ENCODE measurements at places on chromosomes 6 and 20.

DNA sequence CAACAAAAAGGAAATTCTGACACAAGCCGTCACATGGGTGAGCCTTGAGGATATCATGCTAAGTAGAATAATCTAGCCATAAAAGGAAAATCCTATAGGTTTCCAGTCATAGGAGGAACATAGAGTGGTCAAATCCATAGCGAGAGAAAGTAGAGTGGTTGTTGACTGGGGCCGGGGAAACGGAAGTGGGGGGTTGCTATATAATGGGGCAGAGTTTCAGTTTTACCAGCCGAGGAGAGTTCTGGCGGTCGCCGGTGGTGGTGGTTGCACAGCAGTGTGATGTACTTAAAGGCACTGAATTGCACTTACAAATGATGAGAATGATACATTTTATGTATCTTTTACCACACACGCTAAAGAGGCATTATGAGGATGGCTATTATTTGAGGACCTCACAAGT is 4.9 kb downstream of the GPR31 start:
- no peak for DNase-seq

- no peak for DNase-seq
These were observed 17.6 kb downstream of the CD109 start for GRCh38 chr6:73713426-73714147.

DNA sequence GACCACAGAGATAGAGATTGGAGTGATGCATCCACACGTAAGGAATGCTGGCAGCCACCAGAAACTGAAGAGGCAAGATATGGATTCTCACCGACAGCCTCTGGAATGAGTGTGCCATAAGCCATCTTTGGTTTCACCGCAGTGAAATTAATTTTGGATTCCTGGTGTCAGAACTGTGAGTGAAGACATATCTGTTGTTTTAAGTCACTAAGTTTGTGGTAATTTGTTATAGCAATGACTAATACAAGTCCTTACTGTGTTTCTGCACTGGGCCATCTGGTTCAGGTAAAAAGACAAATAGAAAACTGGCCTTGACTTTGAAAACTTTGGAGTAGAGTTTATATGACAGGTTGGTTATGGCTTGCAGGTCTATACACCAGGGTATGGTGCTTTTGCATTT is 261.9 kb downstream of the PHF3 start:
- peak; percentile 97 for DNase-seq

- DNase-seq, result no peak
These were observed 86.9 kb downstream of the PHACTR1 start for GRCh38 chr6:12803486-12803885.

GRCh38 chr6:71979911-71980310 is 93.6 kb downstream of the RIMS1 start:
- no peak for DNase-seq

DNA sequence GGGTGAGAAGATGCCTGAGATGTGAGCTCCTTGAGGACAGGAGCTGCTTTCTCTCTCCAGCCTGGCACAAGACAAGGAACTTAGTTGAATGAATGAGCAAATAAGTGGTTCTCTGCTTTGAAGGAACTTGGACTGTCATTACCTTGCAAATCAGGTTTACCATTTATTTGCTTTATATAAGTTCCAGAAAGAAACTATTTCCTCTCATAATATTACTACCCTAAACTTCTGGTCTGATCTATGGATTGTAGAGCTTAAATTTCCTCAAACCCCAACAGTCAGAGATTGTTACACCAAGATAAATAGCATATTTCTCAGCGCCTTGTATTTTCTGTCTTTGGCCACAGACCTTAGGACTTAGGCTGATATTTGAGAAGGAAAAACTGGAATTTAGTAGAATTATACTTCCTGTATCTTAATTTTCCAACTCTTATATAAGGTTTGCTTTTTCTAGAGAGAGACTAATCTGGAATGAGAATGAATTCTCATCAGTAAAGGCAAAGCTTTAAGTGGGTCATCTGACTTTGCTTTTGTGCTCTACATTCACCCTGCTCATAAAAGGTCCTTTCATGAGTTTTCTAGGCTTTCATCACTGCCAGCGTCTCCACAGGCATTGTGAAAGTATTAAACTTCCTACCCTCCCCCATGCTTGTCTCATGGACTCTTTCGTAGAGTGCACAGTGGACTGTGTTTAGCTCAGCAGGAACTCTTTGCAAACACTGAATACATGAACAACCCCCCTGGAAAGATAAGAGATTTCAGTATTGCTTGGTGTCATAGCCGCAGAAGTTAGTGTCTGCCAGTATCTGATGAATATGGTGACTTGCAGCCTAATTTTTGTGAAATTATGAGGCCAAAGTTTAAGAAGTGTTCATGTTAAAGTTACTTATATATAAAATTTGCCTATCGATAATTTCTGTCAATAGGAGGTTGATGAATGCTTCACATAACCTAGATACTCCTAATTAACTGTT is 74.0 kb downstream of the PTPRA start:
- peak; percentile 91 for DNase-seq

DNA sequence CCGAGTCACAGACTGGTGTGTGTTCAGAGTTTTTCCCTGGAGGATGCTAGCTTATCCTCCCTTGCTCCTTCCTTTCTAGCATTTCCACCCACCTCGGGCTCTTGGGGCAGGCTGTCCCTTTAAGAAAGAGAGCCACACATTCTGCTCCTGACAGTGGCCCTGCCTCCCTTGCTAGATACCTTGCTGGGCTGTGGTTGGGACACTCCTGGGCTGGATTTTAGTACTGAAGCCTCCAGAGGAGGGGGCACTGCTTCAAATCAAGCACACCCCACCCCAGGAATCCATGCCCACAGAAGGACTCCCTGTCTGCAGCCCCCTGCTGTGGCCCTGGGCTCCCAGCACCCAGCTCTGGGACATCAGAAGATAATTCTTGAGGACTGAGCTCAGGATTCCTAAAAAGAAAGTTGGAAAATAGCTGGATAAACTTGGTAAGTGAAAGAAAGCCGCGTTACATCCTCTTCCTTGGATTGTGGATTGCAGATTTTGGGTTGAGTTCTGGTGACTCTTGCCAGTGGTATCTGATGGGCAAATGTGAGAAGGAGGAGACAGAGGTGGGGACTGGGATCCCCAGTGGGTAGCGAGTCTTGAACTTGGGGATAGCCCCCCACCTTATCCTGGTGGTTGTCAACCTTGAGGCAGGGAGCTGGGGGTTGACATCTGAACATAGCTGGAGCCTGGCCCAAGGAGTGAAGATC is 29.0 kb downstream of the DAAM2 start:
- no peak for DNase-seq

DNA sequence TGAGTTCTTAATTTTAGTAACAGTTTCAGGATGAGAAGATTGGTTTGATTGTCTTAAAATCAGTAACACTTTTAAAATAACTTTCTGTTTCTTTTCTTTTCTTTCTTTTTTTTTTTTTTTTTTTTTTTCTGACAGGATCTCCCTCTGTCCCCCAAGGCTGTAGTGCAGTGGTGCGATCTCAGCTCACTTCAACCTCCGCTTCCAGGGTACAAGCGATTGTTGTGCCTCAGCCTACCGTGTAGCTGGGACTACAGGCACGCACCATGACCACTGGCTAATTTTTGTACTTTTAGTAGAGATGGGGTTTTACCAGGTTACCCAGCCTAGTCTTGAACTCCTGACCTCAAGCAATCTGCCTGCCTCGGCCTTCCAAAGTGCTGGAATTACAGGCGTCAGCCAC is 33.7 kb upstream of the KCNQ5 start:
- DNase-seq, result no peak

GRCh38 chr6:84522135-84522549 is 242.3 kb downstream of the TBX18 start:
- peak; percentile 72 for DNase-seq

DNA sequence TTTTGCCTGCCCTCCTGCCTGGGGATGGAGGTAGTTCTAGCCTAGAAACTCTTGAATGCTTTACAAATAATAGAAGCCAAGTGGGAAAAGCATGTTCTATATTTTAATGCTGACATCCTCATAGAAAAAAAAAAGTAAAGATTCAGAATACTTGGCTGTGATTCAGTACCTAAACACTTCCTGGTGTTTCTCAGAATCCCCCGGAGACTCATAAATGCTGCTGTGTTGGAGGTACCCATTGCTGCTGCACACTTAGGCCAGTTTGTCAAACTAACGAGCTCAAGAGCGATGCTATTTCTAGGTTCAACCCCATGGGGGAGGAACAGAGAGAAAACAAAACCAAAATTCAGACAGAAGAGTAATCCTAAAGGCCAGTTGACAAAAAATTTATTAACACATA is 38.8 kb upstream of the ZFP64 start:
- peak; percentile 32 for DNase-seq

DNA sequence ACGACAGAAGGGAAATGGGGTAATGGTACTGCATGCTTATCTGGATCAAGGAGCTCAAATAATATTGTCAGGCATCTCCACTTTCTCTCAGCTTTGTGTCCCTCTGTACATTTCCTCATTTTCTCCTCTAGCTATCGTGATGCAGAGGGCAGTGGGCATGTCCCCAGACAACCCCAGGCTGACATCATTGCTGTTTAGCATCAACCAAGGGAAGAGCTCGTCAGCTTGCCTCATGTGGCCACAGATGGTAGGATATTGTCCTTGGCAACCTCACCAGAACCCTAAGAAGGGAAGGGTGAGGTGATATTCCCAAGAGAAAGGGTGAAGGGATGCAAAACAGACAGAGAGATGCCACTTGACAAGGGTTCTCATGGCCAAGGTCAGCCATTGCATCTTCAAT is 58.3 kb downstream of the MAFB start:
- DNase-seq, result no peak

DNA sequence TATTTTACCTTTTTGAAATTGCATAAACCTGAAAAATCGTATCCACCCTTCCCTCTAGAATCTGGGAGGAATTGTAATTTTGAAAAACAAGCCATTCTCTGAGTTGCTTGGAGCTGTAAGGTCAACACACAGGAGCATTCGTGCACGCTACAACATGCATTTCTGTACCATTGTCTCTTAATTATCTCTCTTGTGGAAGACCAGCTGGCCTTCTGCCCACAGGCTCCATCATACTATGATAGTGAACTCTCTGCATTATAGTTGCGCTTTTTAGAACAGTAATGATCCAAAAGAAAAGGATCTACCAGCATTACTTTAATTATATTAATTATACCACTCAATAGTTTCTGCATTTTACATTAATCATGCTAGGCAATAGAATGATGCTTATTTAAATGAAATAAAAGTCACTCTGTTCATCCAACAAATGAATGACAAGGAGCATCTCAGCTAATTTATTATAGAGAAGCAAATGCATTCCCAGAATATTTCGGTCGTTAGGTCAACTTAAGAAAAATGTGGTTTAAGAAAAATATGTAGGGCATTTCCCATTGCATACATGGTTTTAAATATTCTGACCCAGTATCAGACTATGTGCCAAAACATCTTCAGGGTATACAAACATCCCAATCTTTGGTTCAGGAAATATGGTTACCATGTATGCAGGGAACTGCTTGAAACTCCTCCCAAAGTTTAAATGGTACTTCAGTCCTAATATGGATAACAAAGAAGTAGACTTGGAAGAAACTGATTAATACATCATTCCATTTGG is 263.5 kb downstream of the TFAP2A start:
- no peak for DNase-seq

DNA sequence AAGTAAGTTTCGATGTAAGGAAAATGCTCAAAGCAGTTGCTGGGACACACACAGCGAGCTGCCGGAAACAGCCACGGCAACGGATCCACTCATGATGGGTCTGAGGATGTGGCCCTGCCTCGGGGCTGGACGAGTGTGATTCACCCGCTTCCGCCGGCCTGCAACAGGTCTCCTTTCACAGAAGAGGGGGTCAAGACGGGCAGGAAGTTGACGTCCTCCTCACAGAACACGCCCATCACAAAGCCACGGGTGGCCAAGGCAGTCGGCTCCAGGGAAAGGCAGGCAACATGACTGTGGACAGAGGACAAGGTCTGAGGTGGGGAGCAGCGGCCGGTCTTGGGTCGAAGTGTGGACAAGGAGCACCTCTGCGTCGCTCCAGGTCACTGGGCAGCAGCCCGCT is 29.9 kb upstream of the SMOC2 start:
- no peak for DNase-seq

DNA sequence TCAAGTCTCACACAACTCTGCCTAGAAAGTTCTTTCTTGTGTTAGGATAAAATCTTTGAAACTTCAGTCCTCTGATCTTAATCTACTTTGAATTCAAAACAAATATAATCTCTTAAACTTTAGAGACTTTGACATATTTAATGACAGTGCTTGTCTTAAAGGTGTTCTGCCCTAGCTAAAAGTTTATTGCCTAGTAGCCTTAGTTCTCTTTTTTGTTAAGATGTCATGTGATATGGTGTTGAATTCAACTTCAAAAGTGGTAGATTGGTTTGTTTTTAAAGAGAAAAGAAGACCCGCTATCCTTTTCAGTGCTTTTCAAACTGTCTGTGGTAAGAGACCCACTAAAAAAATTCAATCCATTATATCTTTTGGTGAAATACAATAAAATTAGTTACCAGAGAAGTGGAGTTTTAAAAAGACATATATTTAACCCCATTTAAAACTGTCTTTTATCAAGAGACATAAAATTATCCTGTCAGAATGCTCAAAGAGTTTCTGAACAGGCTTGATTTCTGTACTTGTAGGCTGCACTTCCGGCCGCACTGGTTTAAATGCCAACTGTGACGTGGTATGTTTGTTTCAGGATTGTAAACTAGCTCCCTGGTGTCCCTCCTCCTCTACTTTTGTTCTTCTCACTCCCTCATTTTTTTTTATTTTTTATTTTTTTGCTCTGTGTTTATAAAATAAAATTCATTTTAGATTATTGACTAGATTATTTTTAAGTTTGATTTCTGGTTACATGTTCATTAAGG is 76.5 kb downstream of the QKI start:
- DNase-seq, result peak; percentile 81

DNA sequence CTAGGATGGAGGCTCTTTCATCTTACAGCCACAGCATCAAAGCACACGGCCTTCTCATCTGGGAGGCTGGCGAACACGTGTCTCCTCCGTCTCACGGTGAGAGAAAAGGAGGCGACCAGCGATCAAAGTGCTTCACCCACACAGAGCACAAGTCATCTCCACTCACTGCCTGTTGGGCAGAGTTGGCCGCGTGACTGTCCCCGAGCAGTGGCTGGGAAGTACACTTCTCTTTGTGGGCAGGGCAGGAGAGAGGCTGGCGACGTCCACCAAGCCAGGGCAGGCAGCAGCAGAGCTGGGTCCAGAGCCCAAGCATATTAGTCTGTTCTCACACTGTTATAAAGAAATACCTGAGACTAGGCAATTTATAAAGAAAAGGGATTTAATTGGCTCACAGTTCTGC is 64.1 kb upstream of the FOXC1 start:
- DNase-seq, result no peak

DNA sequence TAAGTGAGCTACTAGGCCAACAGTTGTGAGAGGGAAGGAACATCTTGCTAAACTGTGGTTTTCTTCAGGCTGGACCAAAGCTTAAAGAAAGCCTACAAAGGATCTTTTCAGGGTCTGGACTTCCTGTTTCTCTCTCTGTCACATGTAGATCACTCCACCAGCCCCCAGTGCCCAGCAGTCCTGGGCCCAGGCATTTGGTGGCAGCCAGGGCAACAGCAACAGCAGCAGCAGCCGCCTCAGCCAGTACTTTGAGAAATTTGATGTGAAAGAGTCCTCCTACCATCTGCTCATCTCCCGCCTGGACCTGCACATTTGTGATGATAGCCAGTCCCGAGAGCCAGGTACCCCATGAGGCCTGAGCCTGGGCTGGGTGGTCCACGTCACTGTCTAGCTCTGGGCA is 44.1 kb downstream of the BLTP3A start:
- DNase-seq, result no peak

- DNase-seq, result peak; percentile 42
These were observed 30.3 kb downstream of the STX7 start for GRCh38 chr6:132482581-132482980.

- DNase-seq, result no peak
These were observed 409.1 kb downstream of the QKI start for GRCh38 chr6:163823577-163823976.

- no peak for DNase-seq
These were observed 82.9 kb upstream of the RNF217 start for GRCh38 chr6:124879110-124879991.

- DNase-seq, result no peak
These were observed 33.0 kb downstream of the NUP153 start for GRCh38 chr6:17673543-17674254.

Measured in fibroblast of villous mesenchyme (primary cell).